ENCODE measurements at places on chromosomes 13 and 19.

DNA sequence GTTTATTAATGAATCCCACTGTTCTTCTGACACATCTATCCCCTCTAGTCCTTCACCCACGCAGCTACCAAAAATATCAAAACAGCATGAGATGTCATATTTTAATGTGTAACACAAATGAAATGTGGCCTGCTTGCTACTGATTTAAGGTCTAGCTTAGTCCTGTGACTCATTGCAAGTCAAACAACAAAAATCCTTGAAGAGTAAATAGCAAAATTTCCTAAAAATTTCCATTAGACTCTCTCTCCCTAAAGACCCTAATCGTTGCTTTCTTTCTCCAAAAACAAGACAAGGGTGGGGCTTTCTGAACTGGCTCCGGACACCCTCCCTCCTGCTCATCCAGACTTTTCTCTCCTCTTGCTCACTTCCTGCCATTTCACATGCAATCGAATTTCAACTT is 99.9 kb upstream of the IPO5 start:
- no peak for DNase-seq

GRCh38 chr13:19927117-19927748 is 31.3 kb upstream of the ZMYM2 start:
- DNase-seq = no peak

DNA sequence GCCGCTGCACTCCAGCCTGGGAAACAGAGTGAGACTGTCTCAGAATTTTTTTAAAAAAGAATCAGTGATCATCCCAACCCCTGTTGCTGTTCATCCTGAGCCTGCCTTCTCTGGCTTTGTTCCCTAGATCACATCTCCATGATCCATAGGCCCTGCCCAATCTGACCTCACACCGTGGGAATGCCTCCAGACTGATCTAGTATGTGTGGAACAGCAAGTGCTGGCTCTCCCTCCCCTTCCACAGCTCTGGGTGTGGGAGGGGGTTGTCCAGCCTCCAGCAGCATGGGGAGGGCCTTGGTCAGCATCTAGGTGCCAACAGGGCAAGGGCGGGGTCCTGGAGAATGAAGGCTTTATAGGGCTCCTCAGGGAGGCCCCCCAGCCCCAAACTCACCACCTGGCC is at the start of gene KLK2:
TSS of gene KLK2 (plus strand) at position 384 of the 400 bp plus-strand sequence. CDS start 35 bp downstream, outside the sequence.
- no peak for DNase-seq

DNA sequence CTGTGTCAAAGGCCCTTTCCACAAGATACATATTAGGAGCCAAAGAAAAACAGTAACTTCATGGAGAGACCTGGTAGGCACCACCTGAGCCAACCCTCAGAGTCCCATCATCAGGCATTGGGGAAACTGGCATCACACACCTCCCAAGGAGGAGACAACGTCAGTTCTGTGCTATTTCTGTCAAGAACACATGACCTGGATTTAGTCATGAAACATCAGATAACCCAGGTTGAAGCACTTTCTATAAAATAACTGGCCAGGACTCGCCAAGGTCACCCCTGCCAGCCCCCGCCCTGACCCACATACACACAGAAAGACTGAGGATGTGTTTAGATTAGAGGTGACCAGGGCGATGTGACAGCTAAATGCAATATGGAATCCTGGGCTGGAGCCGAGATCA is 35.6 kb downstream of the COL4A1 start:
- DNase-seq = no peak

GRCh38 chr19:44960906-44961728 is 5.9 kb downstream of the CLPTM1 start:
- no peak for DNase-seq

GRCh38 chr19:30332445-30333234 is 39.5 kb upstream of the ZNF536 start:
- DNase-seq = no peak

DNA sequence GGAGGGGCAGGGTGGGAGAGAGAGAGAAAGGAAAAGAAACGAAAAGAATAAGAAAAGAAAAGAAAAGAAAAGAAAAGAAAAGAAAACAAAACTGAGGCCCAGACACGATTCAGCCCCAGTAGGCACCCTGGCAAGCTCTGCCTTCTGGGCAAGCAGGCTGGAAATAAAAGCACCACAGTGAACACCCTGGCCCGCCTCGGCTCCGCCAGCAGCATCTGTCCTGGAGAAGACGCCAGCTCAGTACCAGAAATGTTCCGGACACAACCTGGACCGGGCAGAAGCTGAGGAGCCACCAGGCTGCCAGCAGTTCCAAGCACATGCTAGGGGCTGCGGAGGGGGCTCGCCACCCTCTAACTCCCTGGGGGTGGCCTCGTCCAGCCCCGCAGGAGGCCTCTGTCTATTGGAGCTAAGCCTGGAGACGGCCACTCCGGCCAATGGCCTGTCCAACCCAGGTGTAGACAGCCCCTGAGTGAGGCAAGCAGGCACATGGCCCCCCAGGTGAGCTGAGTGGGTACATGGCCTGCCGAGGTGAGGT is 11.4 kb upstream of the CPAMD8 start:
- no peak for DNase-seq

DNA sequence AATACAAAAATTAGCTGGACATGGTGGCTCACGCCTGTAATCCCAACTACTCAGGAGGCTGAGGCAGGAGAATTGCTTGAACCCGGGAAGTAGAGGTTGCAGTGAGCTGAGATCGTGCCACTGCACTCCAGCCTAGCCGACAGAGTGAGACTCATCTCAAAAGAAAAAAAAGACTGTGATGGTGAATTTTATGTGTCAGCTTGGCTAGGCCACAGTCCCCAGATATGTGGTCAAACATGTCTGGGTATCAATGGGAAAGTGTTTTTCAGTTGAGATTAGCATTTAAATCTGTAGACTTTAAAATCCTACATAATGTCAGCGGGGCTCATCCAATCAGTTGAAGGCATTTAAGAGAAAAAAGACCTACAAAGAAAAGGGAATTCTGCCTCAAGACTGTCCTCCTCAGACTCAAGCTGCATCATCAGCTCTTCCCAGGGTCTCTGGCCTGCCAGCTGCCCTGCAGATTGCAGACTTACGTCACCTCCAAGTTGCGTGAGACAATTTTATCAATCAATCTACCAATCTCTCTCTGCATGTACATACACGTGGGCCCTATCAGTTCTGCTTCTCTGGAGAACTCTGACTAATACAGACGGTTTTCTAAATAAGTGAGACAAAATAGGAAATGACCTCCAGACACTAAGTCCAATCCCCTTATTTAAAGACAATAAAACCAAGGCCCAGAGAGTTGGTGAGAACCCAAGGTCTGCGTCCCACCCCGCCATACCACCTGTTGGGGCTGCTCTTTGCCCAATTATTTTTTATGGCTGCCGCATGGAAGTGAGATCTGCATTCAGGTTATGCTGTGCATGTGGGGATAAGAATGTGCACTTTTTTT is 99.2 kb downstream of the ABCC4 start:
- DNase-seq = no peak

DNA sequence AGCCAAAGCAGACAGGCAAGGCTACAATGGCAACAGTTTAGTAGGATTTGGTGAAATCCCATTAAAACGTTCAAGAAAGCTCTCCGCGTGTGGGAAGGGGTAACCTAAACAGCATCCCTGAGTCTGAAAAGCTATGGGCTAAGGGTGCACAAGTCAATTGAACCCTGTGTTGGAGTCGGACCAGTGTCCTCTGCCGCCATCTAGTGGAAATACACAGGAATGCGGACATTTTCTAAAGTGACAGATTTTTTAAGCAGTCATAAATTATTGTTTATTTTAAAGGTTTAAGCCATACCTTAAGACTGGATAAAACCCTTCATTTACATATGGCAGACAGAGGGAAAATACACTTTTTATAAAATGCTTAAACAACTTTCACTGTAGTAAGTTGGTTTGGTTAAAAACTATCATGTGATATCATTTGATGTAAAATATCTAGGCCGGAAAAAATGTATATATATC is 26.5 kb upstream of the LSM14A start:
- DNase-seq = no peak

DNA sequence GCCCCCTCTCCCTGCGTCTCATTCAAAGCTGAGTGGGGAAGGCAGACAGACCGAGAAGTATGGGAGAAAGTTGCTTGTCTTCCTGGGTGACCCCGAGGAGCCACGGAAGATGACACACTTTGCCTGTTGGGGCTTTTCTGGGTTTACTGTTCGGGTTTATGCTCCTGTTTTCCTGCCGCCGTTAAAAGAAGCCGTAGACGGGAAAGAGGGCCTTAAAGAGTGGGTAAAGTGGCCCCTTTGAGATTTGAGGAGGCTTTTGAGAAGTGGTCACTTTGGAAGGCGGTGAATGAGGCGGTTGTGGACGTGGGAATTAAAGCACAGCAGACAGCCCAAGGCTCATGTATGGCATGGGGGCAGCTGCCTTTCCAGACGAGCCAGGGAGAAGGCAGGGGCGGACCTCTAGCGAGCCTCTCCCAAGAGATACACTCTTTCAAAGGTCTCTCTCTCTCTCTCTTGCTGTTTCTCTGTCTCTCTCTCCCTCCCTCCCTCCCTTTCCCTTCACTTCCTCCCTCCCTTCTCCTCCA is 493 bp upstream of the LHFPL6 start:
- DNase-seq = no peak

GRCh38 chr13:28406733-28407266 is 88.1 kb downstream of the FLT1 start:
- DNase-seq = no peak

- no peak for DNase-seq
These were observed 3.6 kb downstream of the HTR2A start for GRCh38 chr13:46893221-46893740.

- no peak for DNase-seq
These were observed 110.2 kb downstream of the KLF5 start for GRCh38 chr13:73168953-73169401.

- no peak for DNase-seq
These were observed 78.2 kb downstream of the LRCH1 start for GRCh38 chr13:46631179-46631542.

DNA sequence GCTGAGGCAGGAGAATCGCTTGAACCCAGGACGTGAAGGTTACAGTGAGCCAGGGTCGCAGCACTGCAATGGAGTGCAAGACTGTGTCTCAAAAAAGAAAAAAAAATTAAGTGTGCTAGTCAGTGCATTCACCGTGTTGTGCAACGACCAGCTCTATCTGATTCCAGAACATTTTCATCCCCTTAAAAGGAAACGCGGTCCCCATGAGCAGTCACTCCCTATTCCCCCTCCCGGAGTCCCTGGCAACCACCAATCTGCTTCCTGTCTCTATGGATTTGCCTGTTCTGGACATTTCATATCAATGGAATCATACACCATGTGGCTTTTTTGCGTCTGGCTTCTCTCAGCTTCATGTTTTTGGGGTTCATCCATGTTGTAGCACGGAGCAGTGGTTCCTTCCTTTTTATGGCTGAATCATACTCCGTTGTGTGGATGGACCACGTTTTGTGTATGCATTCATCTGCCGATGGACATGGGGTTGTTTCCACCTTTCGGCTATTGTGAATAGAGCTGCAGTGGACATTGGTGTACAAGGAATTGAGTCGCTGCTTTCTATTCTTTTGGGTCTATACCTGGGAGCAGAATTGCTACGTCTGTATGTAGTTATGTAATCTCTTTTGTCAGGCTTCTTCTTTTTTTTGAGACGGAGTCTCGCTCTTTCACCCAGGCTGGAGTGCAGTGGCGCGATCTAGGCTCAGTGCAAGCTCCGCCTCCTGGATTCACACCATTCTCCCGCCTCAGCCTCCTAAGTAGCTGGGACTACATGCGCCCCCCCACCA is 19.8 kb downstream of the MYO9B start:
- DNase-seq = no peak

- DNase-seq = no peak
These were observed 110.2 kb upstream of the TSHZ3 start for GRCh38 chr19:31459430-31459829.

- DNase-seq = no peak
These were observed 406.4 kb downstream of the FGF9 start for GRCh38 chr13:22077205-22077683.

- DNase-seq = no peak
These were observed 136.1 kb upstream of the SPACA7 start for GRCh38 chr13:112240076-112240475.

GRCh38 chr13:36717017-36717416 is 43.2 kb downstream of the SERTM1 start:
- no peak for DNase-seq

- DNase-seq = no peak
These were observed 51.5 kb upstream of the GTF3A start for GRCh38 chr13:27372896-27373295.

DNA sequence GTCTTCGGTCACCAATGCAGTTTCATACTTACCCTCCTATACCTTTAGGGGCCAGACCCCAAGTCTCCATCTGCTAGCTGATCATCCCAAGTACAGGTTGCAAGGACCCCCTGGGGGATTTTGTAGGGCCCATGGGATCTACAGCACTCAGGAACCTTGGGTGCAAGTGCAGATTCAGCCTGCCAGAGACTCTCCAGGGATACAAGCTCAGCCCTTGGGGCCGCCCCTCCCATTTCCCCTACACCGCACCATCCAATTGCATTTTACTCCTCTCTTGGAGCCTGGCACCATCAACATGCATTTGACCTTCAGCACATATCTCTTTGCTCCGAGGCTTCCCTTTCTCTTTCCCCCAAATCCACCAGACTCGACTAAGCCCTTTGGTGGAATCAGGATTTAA is 154.7 kb upstream of the ZNF536 start:
- no peak for DNase-seq

DNA sequence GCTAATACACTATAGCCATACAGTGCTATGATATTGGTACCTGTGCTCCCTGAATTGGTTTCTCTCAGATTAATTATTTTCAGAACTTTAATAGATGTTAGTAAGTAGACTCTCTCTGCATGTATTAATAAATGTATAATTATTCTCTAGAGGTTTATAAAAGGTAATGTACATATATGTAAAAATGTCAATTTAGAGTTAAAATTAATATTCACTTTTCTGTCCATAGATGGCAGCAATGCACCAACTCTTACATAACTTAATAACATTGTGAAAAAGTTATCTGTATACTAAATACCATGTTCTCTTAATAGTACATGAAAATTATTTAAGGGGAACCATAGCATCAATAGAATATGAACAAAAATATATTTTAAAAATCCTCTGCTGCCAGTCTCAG is 515.0 kb upstream of the KLHL1 start:
- DNase-seq = no peak

GRCh38 chr13:85538957-85539356 is 260.3 kb downstream of the SLITRK6 start:
- no peak for DNase-seq

- no peak for DNase-seq
These were observed 72.8 kb upstream of the PCDH8 start for GRCh38 chr13:52921194-52921593.

DNA sequence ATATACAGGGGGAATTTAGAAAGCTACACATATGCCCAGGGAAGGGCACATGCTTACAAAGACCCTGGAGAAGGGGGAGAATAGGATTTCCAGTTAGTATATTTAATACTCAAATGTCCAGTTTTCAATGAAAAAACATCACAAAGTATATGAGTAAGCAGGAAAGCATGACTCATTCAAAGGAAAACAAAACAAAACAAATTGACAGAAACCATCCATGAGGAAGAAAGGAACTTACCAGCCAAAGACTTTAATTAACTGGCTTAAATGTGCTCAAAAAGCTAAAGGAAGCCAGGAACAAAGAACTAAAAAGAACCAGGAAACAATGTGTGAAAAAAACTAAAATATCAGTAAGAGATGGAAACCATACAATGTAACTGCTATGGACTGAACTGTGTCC is 716.2 kb upstream of the ARGLU1 start:
- no peak for DNase-seq

GRCh38 chr19:40444000-40444824 is at the start of gene SERTAD3:
SERTAD3 (minus strand) TSS chr19:40444335; CDS start chr19:40442080, 2,255 bp downstream.
- DNase-seq = peak; percentile 92

- DNase-seq = no peak
These were observed 8.0 kb downstream of the ABHD13 start for GRCh38 chr13:108226184-108226583.

All from stimulated activated CD8-positive, alpha-beta memory T cell treated with anti-CD3 and anti-CD28 coated beads, Interleukin-7, amount 100 ng/mL, for 1 hour (primary cell).